Type B pancreatic cell (in vitro differentiated cells): ENCODE measurements at places on chromosomes 1 and 21. TPM values are rescaled to one million over a fixed set of nuclear protein-coding genes. Genes with fewer than 3 reads are reported as not detected.

The JUN gene
- 160 and 262 TPM in 2 replicates for total RNA-seq

The SPRR2A gene
- 0.75 and 2.3 TPM in 2 replicates for total RNA-seq

The FOXE3 gene
- total RNA-seq: 0.14 TPM in 1 of 2 replicates, not detected in the other

The C1QB gene
- not detected in 2 replicates for total RNA-seq

The CYP4B1 gene
- 25.7 and 28.9 TPM in 2 replicates for total RNA-seq

The FAM43B gene
- 0.21 and 1.3 TPM in 2 replicates for total RNA-seq

The LDLRAD1 gene
- 1.3 and 1.5 TPM in 2 replicates for total RNA-seq

The KPRP gene
- not detected in 2 replicates for total RNA-seq

The WDR64 gene
- total RNA-seq: not detected in 2 replicates

The TNFSF4 gene
- 0.58 and 0.93 TPM in 2 replicates for total RNA-seq

The PCP4 gene
- total RNA-seq: 20.3 and 31.0 TPM in 2 replicates

The MIGA1 gene
- total RNA-seq: 14.5 and 15.0 TPM in 2 replicates

The SPRR1A gene
- total RNA-seq: 22.2 and 36.3 TPM in 2 replicates

The SPATA45 gene
- total RNA-seq: not detected in 2 replicates

The TDRD10 gene
- not detected in 2 replicates for total RNA-seq

The KCNJ10 gene
- not detected in 2 replicates for total RNA-seq
